ENCODE measurements at places on chromosomes 4 and X.

DNA sequence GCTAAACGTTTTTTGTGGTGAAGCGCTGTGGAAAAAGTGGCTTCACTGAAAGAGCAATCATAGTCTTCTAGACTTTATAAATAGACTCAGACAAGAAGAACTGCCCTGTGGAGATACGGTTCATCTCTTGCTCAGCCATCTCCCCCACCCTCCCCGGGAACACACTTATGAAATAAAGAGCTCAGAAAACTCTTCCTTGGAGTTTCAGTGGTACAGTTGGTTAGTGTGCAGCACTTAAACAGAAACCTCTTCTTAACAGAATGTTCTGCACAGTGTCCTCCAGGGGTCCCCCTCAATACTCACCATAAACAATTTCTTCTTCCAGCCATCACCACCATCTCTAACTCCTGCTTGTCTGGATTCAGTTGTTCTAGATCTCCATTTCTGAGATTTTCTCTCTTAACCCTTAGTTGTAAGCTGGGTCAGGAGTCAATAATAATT is 313.0 kb downstream of the ARHGAP10 start:
- DNase-seq: no peak

- no peak for DNase-seq
Measured at GRCh38 chr4:7190691-7191545, 1.4 kb upstream of the SORCS2 start.

- no peak for DNase-seq
Measured at GRCh38 chr4:85452058-85452731, 22.8 kb upstream of the ARHGAP24 start.

GRCh38 chr4:5638976-5639375 is 69.4 kb downstream of the EVC2 start:
- DNase-seq: no peak

GRCh38 chr4:102535398-102536082 is 34.4 kb downstream of the NFKB1 start:
- no peak for DNase-seq

GRCh38 chrX:16843208-16843909 is 26.8 kb downstream of the RBBP7 start:
- no peak for DNase-seq

DNA sequence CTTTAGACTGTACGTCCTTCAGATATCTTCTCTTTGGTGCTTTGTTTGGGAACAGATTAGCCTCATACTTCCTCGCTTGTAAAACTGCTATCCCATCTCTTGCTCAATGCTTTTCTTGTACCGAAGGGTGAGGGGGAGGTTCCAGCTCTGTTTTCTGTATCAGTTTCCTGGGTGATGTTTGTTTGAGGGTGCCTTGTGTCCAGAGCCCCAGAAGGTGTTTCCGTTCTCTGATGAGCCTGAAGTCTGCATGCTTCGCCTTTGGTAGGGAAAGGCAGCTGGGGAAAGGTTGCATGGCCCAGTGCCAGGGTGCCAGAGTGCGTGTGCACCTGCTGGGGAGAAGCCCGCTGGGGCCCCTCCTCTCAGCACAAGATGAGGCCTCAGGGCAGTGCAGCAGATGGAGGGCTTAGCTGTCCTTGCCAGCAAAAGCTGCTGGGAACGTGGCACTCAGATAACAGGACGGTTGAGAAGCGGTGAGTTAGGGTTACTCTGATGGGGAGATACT is 73.7 kb downstream of the TBL1X start:
- peak; percentile 80 for DNase-seq

All from small intestine (tissue), 16 donors.